Fibroblast of upper back skin (primary cell): ENCODE measurements at places on chromosomes 7 and 10.

DNA sequence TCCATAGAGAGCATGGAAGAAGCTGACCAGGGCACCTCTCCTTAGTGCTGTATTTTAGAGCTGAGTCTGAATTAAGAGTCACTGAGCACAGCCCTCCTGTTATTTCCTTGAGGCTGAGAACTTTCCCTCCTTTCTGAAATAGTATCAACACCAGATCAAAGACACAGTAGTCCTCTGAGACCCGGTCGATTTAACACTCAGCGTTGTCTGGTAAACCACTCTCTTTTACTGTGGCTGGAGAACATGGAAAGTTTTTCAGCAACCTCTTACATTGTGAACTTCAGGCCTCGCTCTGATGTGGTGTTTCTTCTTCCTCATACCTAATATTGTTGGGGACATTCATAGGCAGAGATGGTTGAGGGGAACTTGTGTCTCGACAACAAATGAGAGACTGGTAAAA, 202.0 kb upstream of the MTPN start:
- DNase-seq: no peak

DNA sequence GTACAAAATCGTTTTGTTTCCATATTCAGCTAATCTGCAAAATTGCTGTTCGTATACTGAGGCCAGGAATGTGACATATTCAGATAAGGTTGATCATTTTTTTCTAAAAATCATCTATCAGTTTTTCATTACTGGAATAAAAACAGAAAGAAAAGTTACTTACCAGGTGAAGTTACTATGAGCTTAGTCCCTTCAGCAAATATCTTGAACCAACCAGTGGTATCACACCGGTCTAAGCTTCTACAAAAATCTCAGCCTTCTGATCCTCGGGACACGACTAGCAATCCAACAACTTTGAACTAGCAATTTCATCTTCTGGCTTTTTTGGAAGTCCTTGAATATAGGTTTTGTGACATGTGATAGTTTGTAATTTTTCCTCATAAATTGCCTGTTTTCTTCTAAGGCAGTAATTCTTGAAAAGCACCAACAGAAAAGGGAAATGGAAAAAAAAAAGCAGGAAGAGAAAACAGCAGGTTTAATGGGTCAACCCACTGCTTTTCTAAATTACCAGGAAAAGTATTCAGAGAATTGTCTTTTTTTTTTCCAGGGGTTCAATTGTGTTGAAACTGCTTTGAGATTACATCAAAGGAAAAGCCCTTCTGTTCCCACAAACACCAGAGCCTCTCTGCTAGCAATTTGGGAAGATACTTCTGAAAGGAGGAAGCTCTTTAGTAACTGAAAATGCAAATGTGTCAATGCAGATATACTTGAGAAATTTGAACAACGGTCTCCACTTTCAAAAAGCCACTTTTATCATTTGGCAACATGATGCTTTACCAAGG, 2.9 kb upstream of the TARP start:
- DNase-seq: no peak

GRCh38 chr7:25009257-25009656, 29.3 kb upstream of the OSBPL3 start:
- DNase-seq: peak; percentile 92

- peak; percentile 79 for DNase-seq
Measured at GRCh38 chr10:110353244-110354119, 48.8 kb upstream of the SMNDC1 start.

- no peak for DNase-seq
Measured at GRCh38 chr10:60735244-60735643, 43.0 kb upstream of the CDK1 start.

DNA sequence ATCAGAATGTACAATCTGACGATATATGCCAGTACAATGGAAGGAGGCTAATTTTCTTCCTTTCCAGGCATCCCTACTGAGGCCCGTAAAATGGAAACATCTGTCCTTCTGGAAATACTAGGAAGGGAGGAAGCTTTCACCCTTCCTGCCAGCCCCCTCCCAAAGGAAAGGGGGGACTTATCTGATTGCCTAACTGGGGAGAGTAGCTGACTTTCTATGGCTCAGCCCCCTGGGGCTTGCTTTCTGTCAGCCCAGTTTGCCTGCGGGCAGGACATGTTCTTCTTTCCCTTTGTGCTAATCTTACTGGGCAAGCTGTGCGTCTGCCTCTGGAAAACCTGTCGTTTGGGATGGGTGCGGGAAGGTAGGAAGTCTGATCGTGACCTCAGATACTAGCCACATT, 508.9 kb downstream of the SUGCT start:
- DNase-seq: no peak

DNA sequence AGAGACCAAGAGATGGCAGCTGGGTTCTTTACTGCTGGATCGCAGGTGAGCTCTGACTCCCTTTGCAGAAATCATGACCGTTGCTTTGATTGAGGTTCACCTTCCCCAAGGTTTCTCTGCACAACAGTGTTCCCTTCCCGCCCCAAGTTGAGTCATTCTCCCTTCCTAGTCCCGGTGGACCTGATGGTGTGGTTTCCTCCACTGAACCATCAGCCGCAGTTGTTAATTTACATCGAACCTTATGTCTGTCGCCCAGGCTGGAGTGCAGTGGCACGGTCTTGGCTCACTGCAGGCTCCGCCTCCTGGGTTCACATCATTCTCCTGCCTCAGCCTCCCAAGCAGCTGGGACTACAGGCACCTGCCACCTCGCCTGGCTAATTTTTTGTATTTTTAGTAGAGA, 5.8 kb downstream of the ZSCAN25 start:
- DNase-seq: no peak

- DNase-seq: peak; percentile 7
Measured at GRCh38 chr10:17375936-17376584, 78.3 kb downstream of the ST8SIA6 start.

DNA sequence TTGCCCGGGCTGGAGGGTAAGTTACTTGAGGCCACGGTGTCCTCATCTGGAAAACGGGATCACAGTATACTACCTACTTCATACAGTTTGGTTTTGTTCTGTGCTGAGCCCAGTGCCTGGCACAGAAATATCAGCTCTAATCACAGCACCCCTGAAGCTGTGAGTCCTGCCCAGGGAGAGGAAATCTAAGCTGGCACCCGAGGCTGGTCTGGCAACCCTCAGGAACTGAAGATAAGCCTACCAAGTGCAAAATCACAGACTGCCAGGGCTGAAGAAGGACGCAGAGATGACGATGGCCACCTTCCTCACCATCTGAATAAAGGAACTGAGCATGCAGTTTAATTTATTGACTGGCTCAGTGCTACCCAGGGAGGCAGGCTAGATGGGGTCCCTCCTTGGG, 7.7 kb upstream of the TMEM120A start:
- DNase-seq: no peak

GRCh38 chr10:43315535-43316207, 48.8 kb upstream of the RASGEF1A start:
- no peak for DNase-seq

DNA sequence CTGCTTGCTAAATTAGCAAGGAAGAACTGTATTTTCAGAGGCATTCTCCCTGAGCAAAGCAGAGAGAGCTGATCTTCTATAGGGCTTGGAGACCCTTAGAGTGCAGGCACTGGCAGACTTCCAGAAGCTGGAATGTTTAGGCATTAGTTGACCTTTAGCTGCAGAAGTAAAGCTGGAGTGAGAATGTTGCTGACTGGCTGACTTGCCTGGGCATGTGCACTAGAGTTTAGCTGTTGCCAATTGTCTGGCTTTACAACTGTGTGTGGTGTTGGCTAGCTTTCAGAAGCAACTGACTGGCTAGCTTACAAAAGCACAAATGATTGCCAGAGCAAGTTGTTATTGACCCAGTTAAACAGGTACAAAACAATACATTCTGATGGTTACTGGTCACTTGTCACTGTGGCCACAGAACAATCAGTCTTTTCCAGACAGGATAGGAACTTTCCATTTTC, 25.1 kb downstream of the FAM13C start:
- DNase-seq: peak; percentile 87

DNA sequence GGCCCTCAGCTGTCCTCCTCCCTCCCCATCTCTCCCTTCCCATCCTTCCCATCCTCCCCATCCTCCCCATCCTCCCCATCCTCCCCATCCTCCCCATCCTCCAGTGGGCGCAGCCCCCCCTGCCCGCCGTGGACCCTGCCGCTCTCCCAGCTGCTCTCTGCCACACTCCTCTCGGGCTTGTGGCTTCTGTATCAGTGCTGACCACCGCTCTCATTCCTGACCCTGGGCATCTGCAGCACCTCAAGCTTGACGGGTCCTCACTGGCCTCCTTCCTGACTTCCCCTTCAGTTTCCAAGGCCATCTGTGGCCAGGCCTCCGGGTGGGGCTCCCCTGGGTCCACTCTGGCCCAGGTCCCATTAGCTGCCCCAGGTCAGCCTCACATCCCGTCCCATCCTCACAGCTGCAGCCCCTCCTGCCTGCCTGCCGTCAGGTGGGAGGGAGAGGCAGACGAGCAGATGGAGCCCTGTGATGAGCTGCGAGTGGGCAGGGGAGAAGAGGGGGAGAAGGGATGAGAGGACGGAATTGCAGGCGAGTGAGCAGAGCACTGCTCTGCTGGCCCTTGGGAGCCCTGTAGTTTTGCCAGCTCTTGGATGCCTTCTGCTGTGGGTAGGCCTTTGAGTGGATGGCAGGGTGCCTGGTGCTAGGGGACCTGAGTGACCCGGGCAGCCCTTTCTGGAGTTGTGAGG, 35.7 kb downstream of the LHPP start:
- DNase-seq: no peak

- no peak for DNase-seq
Measured at GRCh38 chr10:3906511-3907111, 121.6 kb upstream of the KLF6 start.

DNA sequence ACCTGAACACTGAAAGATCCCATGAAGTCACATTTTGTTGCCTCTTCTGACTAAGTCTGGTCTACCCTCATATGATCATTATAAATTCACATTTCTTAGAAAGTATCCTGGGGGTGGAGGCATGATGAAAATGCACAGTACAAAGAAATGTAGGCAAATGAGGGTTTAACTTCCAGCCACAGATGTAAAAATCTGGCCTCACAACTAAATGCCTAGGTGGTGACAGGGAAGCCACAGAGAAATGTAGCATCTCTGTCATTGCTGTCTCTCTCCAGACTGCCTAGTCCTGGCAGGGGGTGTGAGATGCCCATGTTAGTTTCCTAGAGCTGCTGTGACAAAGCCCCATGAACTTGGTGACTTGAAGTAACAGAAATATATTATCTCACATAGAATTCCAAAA, 395.9 kb downstream of the SORCS3 start:
- peak; percentile 12 for DNase-seq

DNA sequence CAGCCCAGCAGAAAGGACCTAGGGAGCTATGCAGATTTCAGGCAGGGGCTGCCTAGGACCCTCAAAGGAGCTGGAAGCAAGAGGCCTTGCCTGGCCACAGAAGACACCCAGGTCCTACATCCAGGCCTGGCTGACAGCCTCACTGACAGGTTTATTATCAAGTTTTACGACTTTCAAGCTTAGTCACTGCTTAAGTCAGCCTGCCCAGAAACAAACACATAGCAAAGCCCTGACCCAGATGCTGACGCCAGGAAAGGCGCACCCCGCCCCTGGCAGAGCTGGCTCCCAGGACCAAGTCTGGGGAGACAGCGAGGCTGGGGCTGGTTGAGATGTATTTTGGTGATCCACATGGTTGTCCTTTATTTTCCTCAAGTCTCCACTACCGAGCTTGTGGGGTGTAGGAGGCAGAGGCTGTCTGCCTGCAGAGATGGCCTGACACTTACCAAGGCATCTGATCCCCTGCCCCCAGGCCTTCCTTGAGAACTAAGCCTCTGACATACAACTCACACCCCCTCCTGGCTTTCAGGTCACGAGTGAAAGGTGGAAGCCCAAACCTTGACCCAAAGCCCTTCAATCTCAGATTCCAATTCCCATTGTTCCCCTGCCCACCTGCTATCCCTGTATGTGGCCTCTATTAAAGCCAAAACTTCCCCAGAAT, 80.7 kb upstream of the EMX2 start:
- DNase-seq: peak; percentile 94

DNA sequence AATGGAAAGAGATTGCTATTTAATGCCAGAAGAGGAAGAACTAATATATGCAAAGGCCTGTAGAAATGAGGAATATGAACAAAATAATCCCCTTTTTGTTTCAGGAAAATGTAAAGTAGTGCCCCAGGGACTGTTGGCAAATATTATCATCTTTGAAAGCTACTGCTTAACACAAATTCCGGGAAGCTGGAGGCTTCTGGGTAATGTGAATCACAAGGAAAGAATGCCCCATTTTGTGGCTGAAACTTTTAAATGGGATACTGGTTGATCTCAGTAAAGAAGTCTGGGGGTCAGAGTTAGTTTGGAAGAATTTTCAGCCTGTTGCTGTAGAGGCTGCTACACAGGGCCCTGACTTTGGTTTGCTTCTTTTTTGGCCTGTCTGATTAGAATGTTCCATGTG, 141.0 kb downstream of the PTEN start:
- peak; percentile 77 for DNase-seq

- DNase-seq: peak; percentile 71
Measured at GRCh38 chr7:107857541-107857912, 33.5 kb upstream of the DLD start.

DNA sequence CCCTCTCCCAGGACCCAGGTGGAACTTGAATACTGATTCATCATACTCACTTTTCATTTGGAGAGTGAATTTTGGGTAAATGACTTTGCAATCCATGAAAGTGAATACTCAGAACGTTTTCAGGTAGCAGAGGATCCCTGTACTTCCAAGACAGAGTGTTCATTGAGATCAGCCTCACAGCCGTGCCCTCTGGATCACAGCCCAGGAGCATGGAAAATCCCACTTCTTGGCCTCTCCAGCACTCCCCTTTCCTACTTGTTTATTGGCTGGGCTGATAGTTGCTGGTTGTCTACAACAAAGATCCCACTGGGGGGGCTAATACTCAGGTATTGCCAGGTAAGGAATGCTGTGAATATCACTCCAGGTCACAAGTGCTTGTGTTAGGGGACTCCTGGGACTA, 5.9 kb downstream of the GCK start:
- DNase-seq: no peak
